ENCODE measurements at places on chromosomes 13 and 19.
A peak's percentile ranks its signal among the peaks of the same experiment; 100 is the strongest.

- DNase-seq = no peak
Observed at GRCh38 chr13:71828117-71828516, 38.9 kb downstream of the DACH1 start.

GRCh38 chr13:67439365-67439764 is 209.2 kb upstream of the PCDH9 start:
- no peak for DNase-seq

GRCh38 chr19:15640294-15640903 is at the start of gene CYP4F3:
CYP4F3 (plus strand) TSS chr19:15640897; CDS start chr19:15641416, 519 bp downstream.
- no peak for DNase-seq

GRCh38 chr19:18112989-18113478 is 15.5 kb downstream of the MAST3 start:
- DNase-seq = peak; percentile 77

DNA sequence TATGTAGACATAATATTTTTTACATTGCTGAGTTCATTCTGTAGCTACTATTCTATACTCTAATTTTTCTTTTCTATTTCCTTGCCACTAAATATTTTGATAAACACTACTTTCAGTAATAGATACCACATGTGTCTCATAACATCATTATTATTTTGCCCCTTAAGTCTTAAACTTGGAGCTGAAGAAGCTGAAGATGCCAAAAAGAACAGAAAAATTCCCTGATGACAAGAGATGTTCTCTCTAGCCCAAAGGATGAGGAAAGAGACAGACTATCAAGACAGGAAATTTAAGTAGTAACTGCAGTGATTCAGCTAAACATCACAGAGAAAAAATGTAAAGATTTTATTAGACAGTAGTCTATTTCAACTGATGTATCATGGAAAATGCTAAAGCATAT is 322.0 kb upstream of the KLHL1 start:
- no peak for DNase-seq

DNA sequence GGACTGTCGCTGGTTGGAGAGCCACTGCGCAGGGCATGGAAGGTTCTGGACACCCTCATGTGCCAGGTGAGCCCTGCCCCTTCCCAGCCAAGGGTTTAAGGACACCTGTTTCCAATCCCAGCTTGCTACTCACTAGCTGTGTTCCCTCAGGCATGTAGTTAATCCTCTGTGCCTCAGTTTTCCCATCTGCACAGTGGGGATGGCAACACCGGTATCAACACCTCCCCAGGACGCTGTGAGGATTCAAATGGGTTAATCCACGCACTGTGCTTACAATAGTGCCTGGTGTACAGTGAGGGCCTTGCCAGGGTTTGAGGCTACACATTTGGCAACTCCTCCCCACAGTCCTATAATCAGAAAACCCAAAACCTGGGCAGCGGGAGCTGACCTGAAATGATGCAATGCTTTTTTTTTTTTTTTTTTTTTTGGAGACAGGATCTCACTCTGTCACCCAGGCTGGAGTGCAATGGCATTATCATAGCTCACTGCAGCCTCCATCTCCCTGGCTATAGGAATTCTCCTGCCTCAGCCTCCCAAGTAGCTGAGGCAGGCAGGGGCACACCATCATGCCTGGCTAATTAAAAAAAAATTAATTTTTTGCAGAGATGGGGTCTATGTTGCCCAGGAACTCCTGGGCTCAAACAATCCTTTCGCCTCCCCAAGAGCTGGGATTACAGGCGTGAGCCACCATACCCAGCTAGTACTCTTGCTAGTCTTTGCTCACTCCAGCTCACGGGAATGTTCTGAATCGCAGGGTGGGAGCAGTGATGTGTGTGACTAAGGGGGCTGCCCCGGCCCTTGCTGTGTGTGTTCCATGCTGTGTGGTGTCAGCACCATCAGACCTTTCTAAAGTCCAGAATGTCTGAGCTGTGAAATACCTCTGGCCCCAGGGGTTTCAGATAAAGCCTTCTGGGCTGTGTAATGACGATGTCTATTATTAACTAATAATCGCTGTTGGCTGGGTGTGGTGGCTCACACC is 2.3 kb downstream of the ACP4 start:
- no peak for DNase-seq

DNA sequence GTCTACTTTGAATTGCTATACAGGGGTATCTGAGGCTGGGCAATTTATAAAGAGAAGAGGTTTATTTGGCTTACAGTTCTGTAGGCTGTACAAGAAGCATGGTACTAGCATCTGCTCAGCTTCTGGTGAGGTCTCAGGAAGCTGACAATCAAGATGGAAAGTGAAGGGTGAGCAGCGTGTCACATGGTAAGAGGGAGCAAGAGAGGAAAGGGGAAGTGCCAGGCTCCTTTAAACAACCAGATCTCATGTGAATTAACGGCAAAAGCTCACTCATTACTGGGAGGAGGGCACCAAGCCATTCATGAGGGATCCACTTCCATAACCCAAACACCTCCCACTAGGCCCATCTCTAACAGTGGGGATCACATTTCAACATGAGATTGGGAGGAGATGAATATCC is 222.4 kb downstream of the TDRD3 start:
- no peak for DNase-seq

DNA sequence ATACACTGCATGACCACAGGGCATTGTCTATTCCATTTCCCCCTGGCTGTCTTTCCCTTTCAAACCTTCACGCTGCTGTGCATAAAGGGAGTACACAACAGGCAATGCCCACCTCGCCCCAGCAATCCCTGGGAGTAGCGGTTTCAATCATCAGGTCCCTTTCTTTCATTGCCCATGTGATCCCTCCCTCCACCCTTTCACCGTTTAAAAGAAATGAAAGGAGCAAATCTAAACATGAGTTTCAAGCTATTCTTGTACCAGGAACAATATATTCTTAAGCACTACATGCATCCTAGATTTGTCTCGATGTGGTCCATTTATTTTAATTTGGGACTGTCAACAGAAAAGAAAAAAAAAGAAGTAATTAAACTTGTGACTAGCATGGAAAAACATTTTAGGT is 123.4 kb upstream of the ARGLU1 start:
- no peak for DNase-seq

GRCh38 chr19:31500197-31500830 is 151.1 kb upstream of the TSHZ3 start:
- no peak for DNase-seq

GRCh38 chr13:85663856-85664255 is 135.4 kb downstream of the SLITRK6 start:
- no peak for DNase-seq

DNA sequence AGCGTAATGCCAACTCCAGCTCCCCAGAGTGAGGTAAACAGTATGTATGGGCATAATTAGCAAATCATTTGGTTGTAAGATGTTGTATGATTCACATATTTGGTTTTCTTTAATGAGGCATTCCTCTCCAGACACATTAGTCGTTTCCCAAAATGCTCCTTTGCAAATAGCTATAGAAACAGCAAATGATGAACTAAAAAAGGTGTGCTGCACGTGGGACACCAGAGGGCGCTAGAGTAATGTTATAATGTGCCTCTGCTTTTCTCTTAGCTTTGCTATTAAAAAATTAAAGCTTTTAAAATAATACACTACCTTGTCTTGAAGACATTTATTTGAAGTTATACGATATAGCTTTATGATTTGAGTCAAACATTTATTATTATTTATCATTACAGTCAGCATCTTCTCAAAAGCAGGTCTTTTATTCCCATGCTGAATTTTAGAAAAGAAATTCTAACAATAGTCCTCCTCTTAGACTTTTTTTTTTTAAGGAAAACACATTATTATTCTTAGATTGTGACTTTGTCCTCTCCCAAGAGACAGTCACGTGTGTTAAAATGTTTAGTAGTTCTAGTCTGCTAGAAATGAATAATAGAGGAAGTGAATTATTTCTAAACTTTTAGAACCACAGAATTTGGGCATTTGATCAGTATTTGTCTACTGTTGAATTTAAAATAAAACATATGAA is 121.6 kb upstream of the FRY start:
- peak; percentile 51 for DNase-seq

DNA sequence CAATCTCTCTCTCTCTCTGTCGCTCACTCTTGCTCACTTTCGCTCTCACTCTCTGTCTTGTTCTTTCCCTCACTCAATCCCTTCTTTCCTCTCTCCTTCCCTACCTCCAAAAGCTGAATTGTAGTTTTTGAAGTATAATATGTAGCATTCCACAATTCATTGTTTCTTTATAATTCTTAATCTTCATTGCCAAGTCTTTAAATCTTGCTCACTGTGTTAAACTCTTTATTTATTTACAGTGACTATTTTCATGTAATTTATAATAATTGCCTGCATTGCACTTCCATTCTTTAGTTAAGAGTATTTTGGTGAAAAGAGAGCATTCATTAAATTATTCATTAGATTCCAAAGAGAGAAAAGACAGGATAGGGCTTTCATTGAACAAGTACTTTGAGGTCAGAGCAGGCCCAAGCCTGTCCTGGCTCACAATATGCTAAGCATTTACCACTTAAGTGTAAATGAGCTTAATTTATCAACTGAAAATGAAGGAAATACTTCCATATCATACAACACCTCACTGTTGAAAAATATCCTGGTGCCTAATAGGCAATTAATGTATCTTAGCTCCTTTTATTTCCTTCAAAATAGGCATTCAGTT is 257.4 kb upstream of the SLITRK1 start:
- DNase-seq = no peak

DNA sequence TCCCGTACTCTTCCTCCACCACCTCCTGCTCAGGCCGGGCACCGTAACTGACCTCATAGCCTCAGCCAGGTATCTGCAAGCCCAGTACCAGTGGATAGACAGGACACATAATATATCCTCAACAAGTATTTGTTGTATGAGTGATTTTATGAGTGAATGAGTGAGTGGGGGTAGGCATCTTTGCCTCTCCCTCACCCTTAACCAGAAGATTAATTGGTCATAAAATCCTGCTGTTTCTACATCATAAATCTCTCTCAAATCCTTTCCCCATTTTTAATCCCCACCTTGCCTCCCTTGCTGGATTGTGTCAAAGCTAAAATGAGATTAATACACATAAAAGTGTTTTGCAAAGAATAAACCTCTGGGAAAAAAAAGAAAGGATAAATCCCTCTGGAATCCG is 44.4 kb upstream of the HMGB1 start:
- no peak for DNase-seq

DNA sequence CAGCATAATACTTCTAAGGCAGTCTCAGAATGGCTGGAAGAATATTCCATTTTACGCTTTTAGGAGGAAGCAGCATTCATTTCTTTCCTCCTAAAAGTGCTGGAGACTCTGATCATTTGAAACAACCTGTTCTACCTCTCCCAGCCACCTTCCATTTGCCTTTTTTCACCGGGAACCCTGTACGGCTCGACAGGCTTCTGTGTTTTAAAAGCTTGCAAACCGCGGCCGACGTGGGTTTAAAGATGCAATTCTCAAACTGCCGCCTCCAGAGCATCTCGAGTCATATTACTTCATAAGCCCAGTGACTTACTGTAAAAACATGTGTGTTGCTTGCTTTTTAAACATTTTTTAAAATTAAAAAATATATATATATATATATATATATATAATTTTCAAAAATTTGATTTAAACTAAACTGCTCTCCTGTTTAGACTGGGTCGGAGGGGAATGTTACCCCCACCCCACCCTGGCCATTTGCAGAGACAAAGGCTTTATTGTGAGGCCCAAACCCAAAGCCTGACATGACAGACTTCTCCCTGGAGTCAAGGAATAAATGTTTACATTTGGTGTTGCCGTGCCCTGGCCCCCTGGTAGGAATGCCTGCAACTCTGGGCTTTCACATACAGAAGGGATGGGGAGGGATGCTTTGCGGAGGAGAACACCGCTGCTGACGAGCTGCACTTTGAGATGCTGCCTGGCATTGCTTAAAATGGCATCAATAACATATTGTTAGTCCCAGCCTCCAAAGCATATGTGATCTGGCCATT is 30.4 kb downstream of the ZNF536 start:
- no peak for DNase-seq

DNA sequence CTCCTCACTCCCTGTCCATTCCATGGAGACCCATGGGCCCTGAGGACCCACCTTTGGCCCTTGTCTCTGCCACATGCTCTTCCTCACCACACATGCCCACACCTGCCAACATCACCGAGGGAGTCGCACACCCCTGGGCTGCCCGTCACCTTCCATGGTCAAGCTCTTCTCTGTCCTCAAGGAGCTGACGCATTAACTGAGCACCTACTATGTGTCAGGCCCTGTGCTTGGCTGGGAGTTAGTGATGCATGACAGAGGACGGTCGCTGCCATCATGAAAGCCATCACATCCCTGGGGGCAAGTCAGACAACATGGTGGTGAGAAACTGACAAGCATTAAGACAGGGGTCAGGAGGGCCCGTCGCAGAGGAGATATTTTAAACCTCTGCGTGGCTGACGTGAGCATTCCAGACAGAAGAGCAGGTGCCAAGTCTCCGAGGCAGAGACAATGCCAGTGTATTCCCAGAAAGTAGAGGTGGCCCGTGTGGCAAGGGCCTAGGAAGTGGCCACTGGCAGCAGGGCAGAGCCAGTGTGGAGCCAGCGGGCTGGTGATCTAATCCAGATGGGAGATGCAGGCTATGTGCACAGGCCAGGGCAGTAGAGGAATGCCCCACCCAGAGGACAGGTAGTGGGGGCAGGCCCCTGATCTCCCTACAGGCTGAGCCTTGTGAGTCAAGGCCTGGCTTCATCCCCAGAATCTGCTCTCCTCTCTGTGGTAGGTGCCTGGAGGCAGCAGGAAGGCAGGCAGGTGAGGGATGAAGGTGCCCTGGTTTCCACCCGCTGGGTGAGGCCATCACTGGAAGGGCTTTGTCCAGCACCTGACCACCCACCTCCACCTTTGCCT is 21.2 kb downstream of the ELAVL1 start:
- DNase-seq = no peak

- DNase-seq = no peak
Observed at GRCh38 chr13:98199480-98199879, 22.4 kb upstream of the RNF113B start.

DNA sequence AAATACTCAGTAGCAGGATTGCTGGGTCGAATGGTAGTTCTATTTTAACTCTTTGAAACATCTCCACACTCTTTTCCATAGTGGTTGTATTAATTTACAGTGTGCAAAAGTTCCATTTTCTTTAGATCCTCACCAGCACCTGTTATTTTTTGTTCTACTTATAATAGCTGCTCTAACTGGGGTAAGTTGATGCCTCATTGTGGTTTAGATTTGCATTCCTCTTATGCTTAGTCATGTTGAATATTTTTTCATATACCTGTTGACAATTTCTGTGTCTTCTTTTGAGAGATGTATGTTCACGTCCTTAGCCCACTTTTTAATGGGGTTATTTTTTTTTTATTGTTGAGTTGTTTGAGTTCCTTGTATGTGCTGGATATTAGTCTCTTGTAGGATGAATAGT is 144.6 kb downstream of the NBEA start:
- DNase-seq = no peak

GRCh38 chr13:78401873-78402707 is 201.3 kb downstream of the POU4F1 start:
- DNase-seq = no peak

DNA sequence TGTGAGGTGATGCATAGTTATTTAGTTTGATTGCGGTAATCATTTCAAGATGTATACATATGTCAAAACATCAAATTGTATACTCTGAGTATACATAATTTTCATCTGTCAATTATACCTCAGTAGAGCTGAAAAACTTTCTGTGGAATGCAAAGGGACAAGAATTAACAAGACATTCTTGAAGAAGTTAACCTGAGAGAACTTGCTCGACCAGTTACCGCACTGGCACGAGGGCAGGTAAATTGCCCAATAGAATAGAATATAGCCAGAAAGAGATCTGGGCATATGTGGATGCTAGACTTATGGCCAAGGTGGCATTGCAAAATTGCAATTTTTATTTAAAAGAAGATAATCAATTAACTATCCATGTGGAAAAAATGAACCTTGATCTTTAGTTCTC is 42.3 kb upstream of the GJB6 start:
- no peak for DNase-seq

GRCh38 chr19:45357445-45357783 is 13.0 kb downstream of the ERCC2 start:
- DNase-seq = no peak

All from activated CD4-positive, alpha-beta T cell treated with anti-CD3 and anti-CD28 coated beads, Interleukin-2, amount 50 U/mL, for 1 hour (primary cell).